ENCODE measurements at places on chromosomes 12 and 14.

GRCh38 chr12:24731596-24731995, 217.3 kb downstream of the BCAT1 start:
- DNase-seq, result no peak

DNA sequence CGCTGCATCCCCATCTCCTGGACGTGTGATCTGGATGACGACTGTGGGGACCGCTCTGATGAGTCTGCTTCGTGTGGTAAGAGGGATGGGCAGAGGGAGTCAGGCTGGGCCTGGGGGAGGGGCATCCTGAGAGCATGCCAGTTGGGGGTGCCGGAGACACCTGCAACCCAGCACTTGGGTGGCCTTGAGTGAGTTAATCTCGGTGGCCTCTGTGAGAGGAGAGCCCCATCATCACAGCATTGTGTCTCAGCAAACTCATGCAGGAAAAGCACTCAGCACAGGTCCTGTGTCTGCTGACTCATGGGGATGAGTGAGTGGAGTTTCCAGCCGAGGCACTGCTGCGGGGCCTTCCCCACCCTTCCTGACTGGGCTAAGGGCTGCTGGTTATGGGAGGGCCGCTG, 19.6 kb upstream of the LRP1-AS start:
- DNase-seq, result no peak

GRCh38 chr14:104316121-104316722, 177.8 kb downstream of the KIF26A start:
- DNase-seq, result no peak

GRCh38 chr12:90321369-90321768, 612.7 kb upstream of the ATP2B1 start:
- no peak for DNase-seq

DNA sequence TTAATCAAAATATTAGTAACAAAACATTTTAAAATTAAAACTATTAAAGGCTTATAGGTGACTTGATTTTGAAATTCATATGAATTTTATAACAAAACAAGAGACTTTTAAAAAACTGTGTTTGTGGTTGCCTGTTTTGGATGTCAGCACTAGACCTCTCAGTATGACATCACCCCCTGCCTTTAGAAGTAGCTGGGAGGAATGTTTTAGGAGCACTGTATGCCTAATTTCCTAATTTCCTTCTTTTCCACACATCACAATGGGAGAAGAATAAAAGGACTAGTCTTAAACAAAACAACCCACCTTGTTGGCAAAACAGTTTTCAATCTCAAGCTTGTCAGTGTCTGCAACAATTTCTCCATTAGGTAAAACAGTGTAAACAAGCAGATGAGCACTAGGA, 48.1 kb upstream of the PZP start:
- no peak for DNase-seq

DNA sequence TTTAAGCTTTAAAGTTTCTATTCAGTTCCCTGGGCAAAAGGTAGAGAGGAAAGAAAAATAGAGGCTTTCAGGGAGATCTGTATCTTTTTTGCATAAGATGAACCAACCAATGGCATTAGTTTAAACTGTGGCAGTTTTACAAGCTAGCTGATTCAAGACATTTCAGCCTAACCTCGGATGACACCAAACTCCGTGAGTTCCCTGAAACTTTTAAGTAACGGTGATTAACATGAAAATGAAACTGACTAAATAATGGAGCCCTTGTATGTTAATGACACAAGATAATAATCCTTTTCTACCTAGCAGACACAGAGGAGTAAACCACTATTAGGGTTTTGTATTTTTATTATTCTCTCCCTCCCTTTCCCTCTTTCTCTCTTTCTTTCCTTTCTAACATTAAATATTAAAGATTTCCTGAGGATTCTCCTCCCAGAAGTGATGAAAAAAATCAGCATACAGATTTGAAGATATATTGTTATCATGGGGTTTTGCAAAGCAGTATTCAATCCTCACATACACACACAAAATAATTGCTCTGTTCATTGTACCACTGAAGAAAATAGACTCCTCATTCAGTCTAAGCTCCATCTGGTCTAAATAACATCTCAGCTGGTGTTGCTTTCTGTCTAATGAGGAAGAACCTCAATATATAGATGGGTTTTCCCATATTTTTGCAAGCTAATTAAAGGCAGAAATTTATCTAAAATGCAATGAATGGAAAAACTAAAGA, 483.8 kb downstream of the NOVA1 start:
- no peak for DNase-seq

DNA sequence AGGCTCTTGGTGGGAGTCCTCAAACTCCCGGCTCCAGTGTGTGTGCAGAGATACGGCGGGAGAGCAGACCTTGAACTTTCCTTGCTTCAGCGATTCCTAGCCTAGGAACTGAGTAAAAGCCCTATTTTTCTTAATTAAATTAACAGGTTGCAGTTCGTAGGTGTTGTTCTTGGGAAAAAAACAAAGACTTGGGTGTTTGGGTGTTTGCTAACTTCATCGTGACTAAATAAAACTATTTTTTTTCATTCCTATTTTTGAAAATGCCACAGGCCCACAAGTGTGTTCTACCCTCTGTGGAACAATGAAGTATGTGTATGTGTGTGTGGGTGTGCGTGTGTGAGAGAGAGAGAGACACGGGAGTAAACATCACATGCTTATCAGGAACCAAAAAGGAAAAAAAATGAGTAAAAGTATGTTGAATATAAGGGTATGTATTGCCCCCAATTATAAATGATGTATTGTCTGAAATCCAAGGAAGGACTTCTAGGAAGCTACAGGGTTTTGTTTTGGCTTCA, 651 bp downstream of the TMEM117 start:
- DNase-seq, result no peak

- no peak for DNase-seq
Observed at GRCh38 chr12:7146906-7147305, 16.7 kb downstream of the CLSTN3 start.

DNA sequence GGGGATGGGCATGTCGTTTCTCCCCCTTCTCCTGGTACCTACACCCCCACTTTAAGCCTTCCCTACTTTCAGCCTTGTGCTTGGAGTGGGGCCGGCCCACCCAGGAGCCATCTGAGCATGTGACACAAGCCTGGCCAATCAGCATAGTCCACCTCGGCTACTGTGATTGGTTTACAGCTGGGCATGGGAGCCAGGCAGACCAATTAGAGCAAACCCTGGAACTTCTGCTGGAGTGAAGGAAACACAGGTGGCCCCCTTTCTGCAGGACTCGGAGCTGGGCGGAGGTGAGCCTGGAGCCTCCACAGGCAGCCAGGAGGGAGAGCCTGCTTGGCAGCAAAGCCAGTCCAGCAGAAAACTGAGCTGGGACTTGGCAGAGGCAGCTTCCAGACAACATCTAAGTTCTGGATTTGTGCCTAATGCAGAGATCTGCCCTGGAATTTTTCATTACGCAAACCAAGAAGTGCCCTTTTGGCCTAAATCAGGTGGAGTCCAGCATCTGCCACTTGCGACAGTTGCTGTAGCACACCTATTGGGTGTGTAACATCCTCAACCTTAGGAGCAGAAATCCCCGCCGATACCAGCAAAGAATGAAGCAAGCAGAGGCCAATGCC, 59.5 kb downstream of the SCARB1 start:
- DNase-seq, result peak; percentile 62

DNA sequence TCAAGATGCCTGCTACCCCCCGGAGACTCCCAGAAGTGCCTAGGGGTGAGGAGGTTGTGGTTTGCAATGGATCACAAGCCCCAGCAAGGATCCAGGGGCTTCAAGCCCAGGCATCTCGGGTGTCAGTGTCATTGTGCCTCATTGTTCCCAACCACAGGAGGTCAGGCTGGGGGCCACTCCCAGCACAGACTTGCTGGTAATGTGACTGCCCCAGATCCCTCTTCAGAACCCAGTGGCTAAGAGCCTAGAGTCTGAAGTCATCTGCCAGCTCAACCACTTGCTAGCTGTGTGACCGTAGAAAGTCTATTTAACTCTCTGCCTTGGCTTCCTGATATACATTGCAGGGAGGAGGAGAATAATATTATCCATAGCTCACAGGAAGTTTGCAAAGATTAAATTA, 7.7 kb upstream of the ASB2 start:
- DNase-seq, result no peak

- no peak for DNase-seq
Observed at GRCh38 chr12:62907078-62907477, 27.9 kb downstream of the PPM1H start.

GRCh38 chr12:26730481-26731350, 102.3 kb downstream of the ITPR2 start:
- no peak for DNase-seq

DNA sequence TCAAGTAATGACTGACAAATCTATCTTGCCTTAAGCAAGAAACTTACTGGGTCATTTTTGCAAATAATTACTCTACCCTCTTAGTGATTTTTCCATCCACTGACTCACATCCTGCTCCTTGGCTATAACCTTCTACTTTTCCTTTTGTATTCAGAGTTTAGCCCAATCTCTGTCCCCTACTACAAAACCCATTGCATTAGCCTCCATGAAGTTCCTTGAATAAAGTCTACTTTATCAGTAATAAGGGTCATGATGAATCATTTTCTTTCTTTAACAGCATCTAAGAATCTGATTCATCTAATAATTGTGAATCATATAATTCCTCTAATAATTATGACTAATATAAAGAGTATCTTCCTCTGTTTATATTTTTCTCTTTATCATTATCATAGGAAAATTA, 132.6 kb downstream of the NTS start:
- no peak for DNase-seq

All from cerebellar cortex (tissue), 1 donor.